ENCODE measurements at places on chromosomes 2 and 18. TPM values are rescaled to one million over a fixed set of nuclear protein-coding genes. Genes with fewer than 3 reads are reported as not detected.

- no peak for DNase-seq
Measured at GRCh38 chr2:133982256-133982655, 271.6 kb upstream of the MGAT5 start.

Gene COL4A4
- 0.18 TPM for total RNA-seq

DNA sequence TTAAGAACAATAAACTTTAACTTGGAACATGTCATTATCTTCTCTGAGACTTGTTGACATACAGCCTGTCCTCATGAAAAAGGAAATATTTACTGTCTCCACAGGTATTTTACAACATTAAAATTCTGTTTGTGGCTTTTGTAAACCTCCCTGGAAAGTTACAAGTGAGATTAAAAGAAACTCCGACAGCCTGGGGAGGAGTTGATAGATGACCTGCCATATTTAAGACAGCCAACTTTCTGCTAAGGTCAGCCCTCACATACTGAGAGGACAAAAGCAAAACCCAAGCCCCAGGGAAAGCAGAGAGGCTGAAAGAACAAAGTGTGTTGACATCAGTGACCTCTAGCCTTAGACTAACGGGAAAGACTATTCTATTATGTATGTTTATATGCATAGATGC lies 350.2 kb downstream of the RIT2 start:
- no peak for DNase-seq

Gene SOX11
- not detected for total RNA-seq

DNA sequence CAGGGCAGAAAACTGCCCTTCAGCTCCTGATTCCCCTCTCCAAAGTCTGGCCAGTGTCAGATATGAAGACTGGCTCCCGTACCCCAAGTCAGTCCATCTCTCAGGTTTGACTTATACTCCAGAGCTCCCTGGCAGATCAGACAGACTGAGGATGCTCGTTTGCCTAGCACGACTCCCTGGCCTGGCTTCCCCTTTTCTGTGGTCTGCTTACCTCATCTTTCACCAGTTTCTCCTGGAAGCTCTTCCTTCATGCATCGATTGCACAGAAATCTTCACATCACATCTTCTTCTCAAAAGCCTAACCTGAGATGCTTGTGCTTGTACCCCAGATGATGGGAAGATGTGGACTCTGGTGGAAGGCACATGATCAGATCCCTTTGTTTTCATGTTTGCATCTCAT lies 387.9 kb upstream of the POU3F3 start:
- no peak for DNase-seq

Gene ANO7
- total RNA-seq: 0.59 TPM

DNA sequence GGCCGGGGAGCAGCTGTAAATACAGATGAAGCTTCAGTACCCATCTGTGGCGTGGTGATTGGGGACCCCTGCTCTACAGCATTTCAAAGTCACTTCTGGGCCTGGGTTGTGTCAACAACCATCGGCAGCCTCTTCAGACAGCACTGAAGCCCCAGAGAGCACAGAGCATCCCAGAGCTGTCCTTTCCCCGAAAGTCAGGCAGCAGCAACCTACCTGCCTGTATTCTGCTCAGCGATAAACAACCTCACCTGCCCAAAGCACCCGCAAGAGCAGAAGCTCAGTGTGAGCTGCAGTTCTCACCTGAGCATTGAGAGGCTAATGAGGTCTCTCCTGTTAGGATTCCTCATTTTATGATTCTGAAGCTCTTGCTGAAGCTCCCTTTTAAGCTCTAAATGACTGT lies 19.3 kb downstream of the TRABD2A start:
- DNase-seq: no peak

Gene ACMSD
- not detected for total RNA-seq

DNA sequence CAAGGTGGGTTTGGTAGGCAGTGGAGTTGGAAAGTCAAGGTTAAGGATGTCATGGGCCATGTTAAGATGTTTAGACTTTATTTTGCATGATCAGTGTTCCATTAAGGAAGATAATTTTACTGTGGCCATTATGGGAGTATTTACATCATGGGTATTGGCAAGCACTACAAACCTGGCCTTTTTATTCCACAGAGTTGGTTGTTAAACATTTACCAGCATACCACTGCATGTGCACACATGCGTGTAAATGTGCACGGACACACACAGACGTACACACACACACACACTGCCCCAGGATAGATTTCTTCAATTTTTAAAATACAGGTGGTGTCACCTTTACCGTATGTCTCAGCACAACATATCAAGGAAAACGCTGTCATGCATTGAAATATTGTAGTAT lies 51.4 kb upstream of the ITGA6 start:
- DNase-seq: no peak

Gene AGBL5
- 18.8 TPM for total RNA-seq

Gene RETREG2
- 52.6 TPM for total RNA-seq

- no peak for DNase-seq
Measured at GRCh38 chr2:172957734-172958133, 117.9 kb upstream of the MAP3K20 start.

- DNase-seq: no peak
Measured at GRCh38 chr2:10924441-10924840, 12.7 kb downstream of the KCNF1 start.

GRCh38 chr2:217705461-217705860 lies 297.3 kb downstream of the TNS1 start:
- DNase-seq: no peak

DNA sequence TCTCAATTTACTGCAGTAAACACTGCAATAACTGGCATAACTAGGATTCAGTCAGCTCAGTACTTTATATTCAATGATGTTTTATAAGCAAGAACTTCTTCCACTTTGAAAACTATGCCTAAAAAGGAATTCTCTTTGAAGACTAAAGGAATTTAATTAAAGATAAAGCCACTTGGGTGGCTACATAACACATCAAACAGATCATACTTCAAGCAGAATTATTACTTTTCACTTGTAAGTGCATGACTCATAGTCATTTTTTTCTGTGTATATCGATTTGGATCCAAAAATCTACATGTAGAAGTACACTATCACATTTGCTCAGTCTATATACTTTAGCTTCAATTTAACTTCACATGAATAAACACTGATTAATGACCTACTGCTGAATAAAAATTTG lies 4.0 kb downstream of the KANSL1L start:
- no peak for DNase-seq

Gene COQ10B
- total RNA-seq: 26.1 TPM

DNA sequence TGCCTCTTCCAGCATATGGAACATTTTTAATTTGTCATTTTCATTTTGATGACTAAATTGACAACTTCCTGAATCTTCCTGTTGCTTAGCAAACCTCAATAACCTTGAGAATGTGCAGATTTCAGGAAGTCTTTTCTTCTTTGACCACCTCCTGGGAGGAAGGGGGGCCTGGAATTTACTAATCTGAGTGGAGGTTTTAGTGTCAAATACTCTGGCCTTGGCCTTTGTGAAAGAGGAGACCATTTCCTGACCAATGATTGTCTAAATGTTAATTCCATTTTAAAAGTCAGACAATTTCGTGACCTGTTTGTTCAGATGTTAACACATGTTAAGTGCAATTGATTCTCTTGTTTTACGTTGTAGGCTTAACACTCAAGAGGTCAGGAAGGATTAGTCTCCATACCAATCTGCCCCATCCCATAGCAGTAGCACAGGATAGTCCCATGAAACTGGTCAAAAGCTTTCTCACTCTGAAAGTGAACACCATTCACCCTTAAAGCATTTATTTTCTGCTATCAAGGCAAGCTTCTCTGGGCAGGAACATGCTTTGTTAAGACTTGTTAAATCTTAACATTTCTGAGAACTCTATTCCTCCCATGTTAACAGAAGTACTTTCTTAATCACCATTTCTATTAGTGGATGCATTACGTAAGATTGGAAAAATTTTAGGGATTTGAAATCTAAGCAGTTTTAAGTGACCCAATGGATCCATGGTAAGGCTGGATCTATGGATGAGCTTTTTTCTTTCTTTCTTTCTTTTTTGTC lies 219.6 kb downstream of the RND3 start:
- no peak for DNase-seq

- DNase-seq: no peak
Measured at GRCh38 chr2:60857056-60857455, 24.3 kb upstream of the REL start.

DNA sequence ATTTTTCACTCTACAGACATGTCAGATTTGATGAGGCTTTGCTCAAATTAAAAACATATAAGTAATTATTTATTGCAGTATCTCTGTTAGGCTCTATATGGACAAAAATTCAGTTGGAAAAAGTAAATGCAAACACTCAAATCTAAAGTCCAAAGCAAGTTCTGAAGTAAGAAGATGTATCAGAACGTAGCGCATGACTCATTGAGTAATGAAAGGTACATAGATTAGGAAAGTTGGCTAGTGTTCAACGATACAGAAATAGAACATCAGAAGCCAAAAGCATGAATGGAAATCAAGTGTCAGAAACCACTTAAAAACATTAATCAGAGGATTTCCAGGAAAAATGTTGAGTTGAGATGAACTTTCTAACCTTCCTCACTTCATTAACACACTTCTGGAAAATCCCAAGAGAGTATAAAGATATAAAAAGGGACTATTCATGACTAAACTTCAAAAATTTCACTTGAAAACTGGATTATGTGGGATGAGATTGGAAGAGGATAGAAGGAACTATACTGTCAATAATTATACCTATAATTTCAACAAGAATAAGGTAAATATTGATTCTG lies 494.1 kb downstream of the LRRTM4 start:
- no peak for DNase-seq

DNA sequence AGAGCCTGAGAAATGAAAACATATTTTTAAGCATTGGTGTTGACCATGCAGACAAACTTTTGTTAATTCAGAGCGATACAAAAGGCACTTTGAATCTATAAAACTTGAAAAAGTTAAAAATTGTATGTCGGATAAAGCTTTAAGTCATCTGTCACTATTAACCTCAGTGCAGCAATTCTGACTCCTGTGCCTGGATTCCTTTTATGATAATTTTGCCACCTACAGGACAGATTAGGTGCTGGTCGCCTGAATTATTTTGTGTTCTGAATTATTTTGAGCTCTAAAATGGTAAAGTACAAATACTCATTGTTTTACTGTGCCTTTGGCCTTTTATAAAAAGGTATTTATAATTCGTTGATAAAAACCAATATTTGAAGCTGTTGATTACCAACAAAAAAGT lies 19.4 kb upstream of the RNF138 start:
- no peak for DNase-seq

Gene RNF144A
- total RNA-seq: 2.5 TPM
